ENCODE measurements at places on chromosomes 11 and 22.

- no peak for DNase-seq
Observed at GRCh38 chr22:43042101-43042780, 27.3 kb upstream of the PACSIN2 start.

- no peak for DNase-seq
Observed at GRCh38 chr11:62708793-62709192, 1.3 kb downstream of the GNG3 start.

DNA sequence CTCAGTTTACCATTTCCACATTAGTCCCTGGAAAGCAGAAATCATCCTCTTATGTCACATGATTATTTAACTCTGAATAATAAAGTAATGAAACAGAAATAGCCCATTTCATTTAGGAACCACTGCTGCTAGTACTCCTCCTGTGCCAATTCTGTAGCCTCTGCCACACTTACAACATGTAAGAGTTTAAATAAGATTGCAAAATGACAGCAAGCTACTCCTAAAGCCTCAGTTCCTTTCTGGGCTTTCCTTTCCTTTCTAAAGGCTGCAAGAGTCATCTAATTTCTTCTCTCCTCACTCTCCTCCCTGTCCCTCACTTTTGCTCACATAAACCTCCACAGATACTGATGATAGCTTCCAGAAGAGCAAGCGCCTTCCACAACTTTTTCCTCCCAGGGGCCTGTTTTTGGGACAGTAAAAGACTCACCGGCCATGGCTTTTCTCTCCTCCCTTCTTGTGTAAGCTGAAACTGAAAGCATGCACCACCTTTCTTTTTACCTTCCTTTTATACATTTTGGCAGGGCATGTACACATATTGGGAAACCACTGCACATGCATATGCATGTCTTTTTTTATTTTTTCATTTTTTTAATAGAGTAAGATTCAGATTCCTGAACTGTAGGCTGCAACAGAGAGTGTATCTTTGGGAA, 38.5 kb downstream of the CARD18 start:
- no peak for DNase-seq

DNA sequence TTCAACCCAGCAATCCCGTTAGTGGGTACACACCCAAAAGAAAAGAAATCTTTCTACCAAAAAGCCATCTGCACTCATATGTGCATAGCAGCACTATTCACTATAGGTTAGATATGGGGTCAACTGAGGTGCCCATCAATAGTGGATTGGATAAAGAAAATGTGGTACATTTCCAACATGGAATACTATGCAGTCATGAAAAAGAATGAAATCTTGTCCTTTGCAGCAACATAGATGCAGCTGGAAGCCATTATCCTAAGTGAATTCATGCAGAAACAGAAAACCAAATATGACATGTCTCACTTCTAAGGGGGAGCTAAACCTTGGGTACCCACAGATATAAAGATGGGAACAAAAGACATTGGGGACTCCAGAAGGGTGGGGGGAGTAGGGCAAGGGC, 1.9 kb upstream of the ARHGAP8 start:
- DNase-seq, result no peak

GRCh38 chr11:99501655-99502054, 480.9 kb downstream of the CNTN5 start:
- no peak for DNase-seq

GRCh38 chr11:102573851-102574250, 43.3 kb upstream of the MMP7 start:
- no peak for DNase-seq

- no peak for DNase-seq
Observed at GRCh38 chr22:27232077-27232476, 569.5 kb downstream of the MN1 start.

- DNase-seq, result no peak
Observed at GRCh38 chr11:106523171-106523570, 445.7 kb downstream of the AASDHPPT start.

GRCh38 chr22:20583471-20583922, 76.1 kb downstream of the MED15 start:
- DNase-seq, result no peak

GRCh38 chr11:1341928-1342524, 32.6 kb upstream of the TOLLIP start:
- DNase-seq, result no peak

DNA sequence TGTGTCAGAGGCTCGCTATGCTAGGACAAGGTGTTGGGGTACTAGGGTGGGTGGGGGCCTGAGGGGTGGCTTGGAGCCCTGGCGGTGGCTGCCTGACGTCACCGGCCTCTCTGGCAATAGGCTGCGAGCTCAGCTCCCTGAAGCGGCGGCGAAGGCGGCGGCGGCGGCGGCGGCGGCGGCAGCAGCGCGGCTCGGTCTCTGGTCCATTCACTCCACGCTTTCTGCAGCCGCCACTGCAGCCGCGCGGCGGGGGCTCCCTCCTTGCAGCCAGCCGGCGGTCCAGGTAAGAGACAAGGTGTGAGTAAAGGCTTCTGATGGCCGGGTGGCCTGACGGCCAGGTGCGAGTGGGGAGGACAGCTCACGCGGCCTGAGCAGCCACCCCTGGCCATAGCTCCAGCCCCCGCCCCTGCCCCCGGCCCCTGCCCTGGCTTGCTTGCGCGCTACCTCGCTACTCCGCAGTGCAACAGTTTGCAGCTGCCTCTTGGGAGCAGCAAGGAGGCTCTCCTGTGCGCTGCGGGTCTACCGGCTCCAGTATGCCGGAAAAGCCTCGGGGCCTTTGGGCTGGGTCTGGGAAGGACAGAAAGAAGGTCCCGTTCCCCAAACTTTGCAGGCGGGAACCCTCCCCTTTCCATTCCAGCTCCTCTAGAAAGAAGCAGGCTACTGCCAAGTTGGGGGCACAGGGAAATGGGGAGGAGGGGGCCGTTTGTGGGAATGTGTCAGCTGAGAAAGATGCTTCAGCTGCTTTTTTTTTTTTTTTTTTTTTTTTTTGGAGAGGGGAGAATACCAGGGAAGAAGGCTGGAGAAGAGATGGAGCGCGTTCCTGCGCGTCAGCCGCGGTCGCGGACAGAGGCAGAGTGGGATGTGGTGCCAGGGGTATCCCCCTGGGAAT, at the start of gene C11orf87:
C11orf87 (plus strand) TSS at position 210 of the 889 bp plus-strand sequence. CDS start 1,444 bp downstream, outside the sequence.
- no peak for DNase-seq

DNA sequence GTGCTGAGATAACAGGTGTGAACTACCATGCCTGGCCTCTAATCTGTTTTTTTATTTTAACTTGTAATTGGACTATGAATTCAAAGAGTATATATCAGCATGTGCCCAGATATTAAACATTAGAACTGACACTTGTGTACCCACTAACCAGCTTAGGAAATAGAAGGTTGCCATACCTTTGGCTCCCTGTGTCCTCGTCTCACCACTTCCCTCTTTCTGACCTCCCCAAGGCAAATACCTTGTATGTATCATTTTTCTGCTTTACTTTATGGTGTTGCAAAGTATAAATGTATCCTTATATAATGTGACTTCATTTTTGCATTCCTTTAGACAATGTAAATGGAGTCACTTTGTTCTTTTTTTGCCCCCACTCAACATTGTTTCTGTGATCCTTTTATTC, 9.1 kb downstream of the PPP6R3 start:
- no peak for DNase-seq

DNA sequence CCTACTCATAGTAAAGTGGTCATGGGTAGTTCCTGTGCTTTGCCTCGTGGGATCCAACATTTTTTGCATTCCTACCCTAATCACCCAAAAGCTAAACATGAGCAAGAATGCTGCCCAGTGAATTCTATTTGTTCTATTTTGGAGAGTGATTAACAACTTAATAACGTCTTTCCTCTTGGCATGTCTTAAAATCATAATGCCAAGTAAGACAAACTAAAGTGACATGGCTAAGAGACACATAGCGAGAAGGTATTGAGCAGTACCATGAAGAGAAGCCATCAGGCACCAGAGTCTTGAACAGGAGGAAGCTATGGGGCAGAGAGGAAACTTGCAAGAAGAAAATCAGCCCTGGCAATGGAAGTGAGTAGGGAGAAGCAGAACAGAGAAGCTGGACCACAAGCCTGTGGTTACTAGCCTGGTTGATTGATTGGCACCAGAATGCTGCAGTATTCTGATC, 32.0 kb downstream of the EXPH5 start:
- DNase-seq, result no peak

GRCh38 chr11:126194121-126194543, 17.3 kb downstream of the RPUSD4 start:
- no peak for DNase-seq
